ENCODE measurements at places on chromosomes 5 and 9. TPM values are rescaled to one million over a fixed set of nuclear protein-coding genes. Genes with fewer than 3 reads are reported as not detected.

The LCN1 gene
- not detected for total RNA-seq

The NR5A1 gene
- total RNA-seq = not detected

The ZBED3 gene
- total RNA-seq = 12.6 TPM

The CDC20B gene
- not detected for total RNA-seq

The MCC gene
- total RNA-seq = 1.9 TPM

The SPATA31E1 gene
- total RNA-seq = not detected

The ZDHHC21 gene
- 14.1 TPM for total RNA-seq

The PCDHGC3 gene
- 13.1 TPM for total RNA-seq

The GOLGA1 gene
- 23.2 TPM for total RNA-seq

The PRELID2 gene
- total RNA-seq = 96.2 TPM

The SELENOP gene
- 171 TPM for total RNA-seq

The DBH gene
- not detected for total RNA-seq

The SCGB3A1 gene
- total RNA-seq = 1.1 TPM

The RORB gene
- 0.15 TPM for total RNA-seq

The FGF10 gene
- total RNA-seq = 0.27 TPM

The FAM151B gene
- 1.4 TPM for total RNA-seq

The NIPSNAP3A gene
- 49.6 TPM for total RNA-seq

The HNRNPK gene
- 451 TPM for total RNA-seq

The GPR151 gene
- not detected for total RNA-seq

The EXOSC3 gene
- 51.1 TPM for total RNA-seq

The LCN12 gene
- total RNA-seq = 6.5 TPM
